ENCODE measurements at places on chromosomes 7 and 10.

- no peak for DNase-seq
Measured at GRCh38 chr10:82813856-82814255, 938.9 kb downstream of the NRG3 start.

DNA sequence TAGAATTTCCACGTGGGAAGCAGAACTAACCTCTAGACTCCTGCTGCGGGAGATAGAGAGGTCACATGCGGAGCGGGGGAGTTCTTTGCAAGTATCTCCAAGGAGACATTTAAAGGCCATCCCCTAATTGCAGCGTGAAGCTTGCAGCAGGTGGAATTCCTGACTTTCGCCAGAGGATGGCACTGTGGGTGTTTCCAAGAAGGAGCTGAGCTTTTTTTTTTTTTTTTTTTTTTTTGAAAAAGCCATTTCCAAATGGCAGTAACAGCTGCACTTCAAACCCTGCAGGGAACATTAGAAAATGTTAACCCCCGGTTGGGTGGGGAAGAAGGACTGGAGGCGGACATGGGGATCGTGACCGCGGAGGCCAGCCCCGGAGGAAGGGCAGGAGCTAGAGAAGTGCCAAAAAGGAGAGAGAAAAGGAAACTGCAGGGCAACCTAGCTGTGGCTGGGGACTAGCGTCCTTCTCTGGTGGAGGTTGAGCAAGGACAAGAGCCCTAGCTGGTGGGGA, 487.7 kb downstream of the TYW1 start:
- DNase-seq: peak; percentile 56

- no peak for DNase-seq
Measured at GRCh38 chr10:130627346-130628045, 491.3 kb downstream of the GLRX3 start.

GRCh38 chr7:91869661-91870060, 10.8 kb downstream of the MTERF1 start:
- no peak for DNase-seq

DNA sequence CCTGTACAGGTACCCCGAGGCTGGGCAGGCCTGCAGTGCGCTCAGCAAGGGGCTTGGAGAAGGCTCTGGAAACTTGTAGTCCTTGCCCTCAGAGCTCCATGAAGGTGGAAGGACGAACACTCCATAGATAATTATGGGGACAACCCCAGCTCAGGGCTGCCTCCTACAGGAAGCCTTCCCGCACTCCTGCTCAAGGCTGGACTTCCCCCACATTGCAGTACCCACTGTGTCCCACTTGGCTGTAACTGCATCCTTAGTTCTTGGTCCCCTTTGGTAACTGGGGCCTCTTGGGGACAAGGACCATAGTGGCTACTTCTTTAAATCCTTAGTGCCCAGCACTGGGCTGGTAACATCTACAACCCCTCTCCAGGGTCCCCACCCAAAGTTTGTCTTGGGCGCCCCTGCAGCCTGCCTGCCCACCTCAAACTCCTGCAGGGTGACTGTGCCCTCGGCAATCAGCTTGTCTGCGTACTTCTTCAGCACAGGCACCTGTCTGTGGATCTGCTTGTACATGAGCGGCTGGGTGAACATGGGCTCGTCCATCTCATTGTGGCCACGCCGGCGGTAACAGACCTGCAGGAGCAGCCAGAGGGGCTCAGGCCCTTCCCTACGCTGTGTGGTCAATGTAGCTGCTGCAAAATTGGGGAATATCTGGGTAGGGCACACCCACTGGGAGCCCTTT, 17.1 kb downstream of the OGDHL start:
- DNase-seq: no peak

DNA sequence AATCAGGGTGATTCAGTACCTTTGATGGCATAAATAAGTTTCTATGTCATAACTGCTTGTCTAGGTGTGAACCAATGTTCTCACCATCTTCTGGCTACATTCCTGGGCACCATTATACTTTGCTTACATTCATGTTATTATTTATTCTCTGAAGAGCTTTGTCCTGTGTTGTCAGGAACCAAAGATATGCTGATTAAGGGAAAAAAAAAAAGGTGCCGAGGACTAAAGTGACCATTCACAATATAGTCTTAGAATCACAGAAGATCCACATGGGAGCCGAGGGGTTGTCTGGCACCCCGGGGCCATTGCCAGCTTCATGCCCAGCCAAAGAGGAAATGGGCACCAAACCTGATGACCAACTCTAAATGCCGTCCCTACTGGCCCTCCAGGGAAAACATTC, 329.2 kb upstream of the NFE2L3 start:
- DNase-seq: no peak

DNA sequence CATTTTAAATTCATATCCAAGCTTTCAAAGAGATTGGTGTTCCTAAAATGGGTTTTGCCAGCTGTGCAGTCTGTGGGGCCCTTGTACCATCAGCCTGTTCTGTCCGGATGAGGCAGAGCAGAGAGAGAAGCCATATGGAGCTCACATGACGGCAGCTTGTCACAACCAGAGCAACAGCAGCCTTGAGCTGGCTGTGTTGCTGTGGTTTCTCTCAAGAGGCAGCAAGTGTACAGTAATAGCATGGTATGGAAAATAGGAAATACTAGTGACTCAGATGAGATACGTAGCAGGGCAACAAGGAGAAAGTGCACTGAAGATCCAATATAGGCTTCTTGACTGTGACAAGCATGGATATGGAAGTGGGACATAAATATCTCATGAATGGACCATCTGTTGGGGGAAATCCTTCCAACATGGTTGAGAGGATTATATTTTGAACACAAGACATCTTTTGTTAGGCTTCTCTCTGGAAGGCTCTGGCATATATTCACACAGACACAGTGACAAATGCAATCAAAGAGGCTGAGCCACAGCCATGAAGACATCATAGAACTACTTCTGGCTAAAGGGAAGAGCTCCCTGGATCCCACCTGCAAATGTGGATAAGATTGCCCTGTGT, 251.0 kb upstream of the TAC1 start:
- DNase-seq: no peak
